ENCODE measurements at places on chromosomes 2 and 18. TPM values are rescaled to one million over a fixed set of nuclear protein-coding genes. Genes with fewer than 3 reads are reported as not detected.

DNA sequence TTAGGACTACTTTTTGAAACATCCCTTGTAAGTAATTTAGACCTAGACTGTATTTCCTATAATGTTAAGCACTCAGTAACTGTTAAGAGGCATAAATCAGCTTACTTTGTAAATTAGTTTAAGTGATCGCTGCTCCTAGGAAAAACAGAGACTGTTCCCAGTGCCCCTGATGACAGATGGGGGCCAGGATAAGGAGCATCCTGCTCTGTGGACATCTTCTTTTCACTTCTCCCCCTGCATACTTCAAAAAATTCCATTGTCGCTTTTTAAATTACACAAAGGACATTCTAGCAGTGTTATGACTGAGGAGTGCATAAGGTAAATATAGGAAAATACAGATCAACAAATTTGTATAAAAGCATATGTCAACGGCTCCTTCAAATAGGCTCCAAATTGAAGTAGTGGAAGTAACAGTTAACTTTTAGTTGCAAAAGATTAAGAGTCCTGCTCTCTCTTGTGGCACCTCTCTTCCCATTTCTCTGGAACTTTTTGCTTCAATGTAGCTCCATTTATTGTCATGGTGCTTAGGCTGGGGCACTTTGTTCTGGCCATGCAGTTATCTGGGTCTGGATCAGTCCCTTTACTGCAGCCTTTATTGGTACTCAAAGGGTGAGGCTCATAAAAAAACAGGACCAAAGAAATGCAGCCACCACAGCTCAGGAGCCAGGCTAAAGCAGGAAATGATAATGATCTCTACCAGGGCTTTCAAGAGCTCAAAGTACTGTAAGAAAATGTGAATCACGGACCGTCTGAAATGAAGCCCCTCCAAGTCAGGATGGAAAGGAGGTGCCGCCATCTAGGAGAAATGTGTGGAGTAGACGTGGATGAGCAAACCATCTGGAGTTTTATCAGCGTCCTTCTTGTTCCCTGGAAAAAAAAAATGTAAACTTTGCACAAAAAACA lies 162.1 kb upstream of the ZNF516 start:
- DNase-seq: peak; percentile 37

DNA sequence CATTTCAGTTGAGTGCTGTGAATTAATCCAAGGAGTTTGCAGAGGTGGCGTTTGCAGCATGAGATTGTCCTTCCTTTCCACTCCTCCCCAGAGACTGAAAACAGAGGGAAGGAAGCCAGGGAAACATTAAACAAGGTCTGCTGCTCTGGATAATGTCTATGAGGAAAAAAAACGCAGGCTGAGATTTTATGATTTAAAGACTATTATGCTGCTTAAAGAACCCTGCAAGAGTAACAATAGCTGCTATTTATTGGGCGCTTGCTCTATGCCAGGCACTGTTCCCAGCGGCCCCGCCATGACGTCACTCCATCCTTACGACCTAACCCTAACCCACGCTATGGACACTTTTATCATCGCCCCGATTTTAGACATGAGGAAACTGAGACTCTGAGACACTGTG lies 222.4 kb downstream of the BCL2 start:
- DNase-seq: no peak

- DNase-seq: peak; percentile 18
Observed at GRCh38 chr2:86368161-86368824, 30.9 kb upstream of the REEP1 start.

GRCh38 chr2:60518567-60518966 lies 34.9 kb downstream of the BCL11A start:
- DNase-seq: no peak

- DNase-seq: no peak
Observed at GRCh38 chr2:120287183-120288015, 34.7 kb downstream of the RALB start.

DNA sequence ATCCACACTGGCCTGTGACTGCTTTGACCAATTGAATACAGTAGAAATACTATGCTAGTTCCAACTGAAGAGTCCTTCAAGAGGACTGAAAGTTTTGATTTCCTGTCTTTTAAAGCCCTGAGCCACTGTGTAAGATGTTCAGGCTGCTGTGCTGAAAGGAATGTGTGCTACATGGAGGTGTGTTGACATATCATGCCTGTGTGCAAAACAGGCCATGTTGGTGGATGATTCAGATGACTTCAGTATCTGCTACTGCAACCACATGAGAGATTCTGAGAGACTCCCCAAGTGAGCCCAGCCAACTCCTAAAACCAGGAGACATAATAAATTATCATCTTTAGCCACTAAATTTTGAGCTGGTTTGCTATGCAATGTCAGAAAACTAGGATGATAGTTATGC lies 662.9 kb downstream of the ZEB2 start:
- DNase-seq: no peak

- no peak for DNase-seq
Observed at GRCh38 chr18:41526054-41526453, 429.0 kb upstream of the PIK3C3 start.

DNA sequence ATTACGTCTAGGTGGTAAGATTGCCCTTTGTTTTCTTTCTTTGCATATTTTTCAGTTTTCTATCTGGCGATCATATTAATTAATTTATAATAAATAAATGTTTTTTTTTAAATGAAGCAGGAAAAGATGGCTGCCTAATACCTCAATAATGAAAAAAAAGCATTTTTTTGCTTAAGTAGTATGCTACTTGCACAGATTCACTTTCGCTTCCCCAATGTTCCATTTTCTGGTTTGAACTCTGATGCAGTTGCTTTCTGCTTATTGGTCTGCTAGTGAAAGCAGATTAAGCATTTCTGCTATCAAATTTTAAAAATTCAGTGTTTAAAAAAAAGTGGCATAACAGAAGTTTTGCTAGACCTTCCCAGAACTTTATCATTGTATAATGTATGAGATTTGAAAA lies 11.9 kb upstream of the TMEM182 start:
- DNase-seq: no peak

- DNase-seq: no peak
Observed at GRCh38 chr18:48933578-48934414, 17.0 kb downstream of the SMAD7 start.

DNA sequence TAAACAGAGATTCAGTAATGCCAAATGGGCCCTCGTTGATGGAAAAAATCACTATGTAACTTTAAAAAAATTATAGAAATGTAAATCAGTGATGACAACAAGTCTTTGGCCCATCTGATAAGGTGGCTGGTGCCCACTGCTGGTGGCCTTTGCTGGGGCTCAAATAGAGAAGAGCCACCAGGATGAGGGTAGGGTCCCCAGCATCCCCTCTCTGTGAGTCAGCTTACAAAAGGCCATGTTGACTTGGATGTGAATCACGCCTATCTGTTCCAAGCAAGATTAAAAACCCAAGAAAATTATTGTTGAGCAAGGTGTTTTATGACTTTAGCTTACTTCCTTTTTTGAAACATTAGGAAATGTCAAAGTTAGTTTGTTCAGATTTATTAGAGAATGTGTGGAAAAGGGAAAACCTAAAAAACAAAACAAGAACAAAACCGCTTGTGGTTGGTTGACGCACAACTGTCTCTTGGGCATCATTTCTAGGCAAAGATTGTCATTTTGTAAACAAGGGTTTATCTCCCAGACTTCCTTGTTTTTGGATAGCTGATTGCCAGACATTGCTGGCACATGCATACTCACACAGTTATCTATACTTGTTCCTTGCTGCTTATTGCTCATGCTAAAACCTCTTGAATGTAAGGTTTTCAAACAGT lies 53.7 kb upstream of the ZNF396 start:
- no peak for DNase-seq

DNA sequence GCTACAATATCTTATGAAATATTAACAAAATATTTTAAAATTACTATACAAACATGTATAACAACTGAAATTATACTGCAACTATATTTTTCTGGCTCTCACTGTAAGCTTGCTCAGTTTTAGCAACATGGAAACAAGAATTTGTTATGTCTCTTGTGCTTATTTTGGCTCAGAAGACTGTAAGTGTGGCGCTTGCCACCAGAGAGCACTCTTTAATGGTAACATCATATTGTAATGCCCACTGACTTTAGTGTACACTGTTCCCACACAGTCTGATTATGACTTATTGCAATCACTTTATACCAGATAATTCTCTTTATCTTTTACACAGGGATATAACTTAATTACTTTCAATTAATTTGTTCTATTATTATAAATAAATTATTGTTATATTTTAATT lies 1500.6 kb upstream of the TMEFF2 start:
- no peak for DNase-seq

DNA sequence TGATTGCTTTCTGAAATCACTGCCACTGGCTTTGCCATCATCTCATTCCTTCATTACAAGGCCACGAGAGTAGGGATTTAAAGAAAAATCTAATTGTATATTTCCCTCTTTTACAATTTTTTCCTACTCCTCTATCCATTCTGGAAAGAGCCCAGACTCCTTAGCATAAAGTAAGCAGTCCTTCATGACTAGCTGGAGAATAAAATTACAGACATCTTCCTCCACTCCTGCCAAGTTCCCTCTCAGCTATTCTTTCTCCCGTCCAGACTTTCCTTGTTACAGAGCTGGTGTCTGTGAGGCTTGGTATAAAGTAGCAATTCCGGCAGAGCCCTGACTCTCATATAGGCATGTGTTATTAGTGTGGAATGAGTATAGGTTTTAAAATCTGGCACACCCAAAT lies 806.8 kb downstream of the PLCL1 start:
- peak; percentile 64 for DNase-seq

GRCh38 chr2:217412277-217412676 lies 552.4 kb upstream of the TNP1 start:
- DNase-seq: no peak

GRCh38 chr2:232142049-232142448 lies 180.5 kb downstream of the DIS3L2 start:
- peak; percentile 27 for DNase-seq

- no peak for DNase-seq
Observed at GRCh38 chr2:74488643-74489481, 6.0 kb downstream of the TTC31 start.

- no peak for DNase-seq
Observed at GRCh38 chr2:71675296-71675695, 221.9 kb downstream of the DYSF start.

- DNase-seq: no peak
Observed at GRCh38 chr2:122451040-122451439, 695.6 kb downstream of the TSN start.

DNA sequence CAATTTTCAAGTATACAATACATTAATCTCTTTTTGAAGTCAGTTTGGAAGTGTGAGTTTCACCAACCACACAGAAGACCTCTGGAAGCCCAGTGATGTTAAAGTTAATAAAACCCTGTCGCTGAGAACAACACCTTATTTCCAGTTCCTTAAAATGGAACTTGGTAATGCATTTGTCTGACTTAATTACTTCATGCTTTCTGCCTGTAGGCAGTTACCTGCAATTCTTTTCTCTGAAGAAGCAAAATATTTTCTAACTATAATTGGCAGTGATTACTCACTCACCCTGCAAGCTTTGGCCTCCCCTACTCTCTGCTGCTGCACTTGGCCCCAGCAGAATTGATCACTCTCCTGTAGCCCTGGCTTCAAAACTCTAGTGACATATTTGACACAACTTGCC lies 81.5 kb downstream of the TXNL1 start:
- DNase-seq: no peak

GRCh38 chr2:10467401-10467800 lies 19.3 kb upstream of the ODC1 start:
- DNase-seq: no peak

DNA sequence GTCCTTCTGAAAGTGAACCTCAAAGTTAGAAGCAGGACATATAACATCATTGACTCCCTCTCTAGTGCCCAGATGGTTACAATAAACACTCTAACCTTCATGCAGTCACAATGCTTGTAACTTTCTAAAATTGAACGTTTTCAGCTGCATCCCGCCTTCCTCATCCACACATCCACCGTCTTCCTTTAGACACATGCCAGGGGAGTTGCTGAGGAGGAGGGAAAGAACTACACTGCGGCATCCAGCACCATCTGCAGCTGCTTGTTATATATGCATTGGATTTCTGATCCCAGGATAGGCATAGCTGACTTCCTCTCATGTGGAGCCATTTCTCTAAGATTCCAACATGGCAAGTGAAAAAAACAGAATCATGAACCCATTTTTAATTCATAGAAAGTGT lies 96.8 kb downstream of the FBXO15 start:
- no peak for DNase-seq

DNA sequence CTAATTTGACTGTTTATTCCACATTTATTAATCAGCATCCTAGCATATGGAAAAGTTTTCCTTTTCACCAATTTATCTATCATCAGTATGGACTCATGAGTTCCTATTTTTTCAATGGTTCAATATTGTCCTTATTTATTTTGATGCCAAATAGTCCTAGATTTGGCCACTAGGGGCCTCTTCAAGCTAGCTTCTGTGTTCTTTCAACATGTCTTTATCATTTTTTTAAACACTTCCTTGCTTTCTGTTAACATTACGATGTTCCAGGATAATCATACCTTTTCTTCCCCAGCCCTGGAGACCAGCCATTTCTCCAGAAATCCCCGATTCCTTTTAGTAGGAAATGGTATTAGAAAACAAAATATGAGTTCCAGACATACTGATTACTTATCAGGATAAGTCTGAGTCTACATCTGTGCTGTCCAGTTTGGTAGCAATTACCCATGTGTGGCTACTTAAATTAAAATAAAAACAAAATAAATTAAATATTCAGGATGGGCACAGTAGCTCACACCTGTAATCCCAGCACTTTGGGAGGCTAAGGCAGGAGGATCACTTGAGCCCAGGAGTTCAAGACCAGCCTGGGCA lies 70.6 kb downstream of the RPE start:
- DNase-seq: peak; percentile 11

GRCh38 chr2:189424961-189425360 lies 16.3 kb upstream of the WDR75 start:
- DNase-seq: no peak

GRCh38 chr2:181354626-181355025 lies 102.6 kb upstream of the ITGA4 start:
- no peak for DNase-seq

DNA sequence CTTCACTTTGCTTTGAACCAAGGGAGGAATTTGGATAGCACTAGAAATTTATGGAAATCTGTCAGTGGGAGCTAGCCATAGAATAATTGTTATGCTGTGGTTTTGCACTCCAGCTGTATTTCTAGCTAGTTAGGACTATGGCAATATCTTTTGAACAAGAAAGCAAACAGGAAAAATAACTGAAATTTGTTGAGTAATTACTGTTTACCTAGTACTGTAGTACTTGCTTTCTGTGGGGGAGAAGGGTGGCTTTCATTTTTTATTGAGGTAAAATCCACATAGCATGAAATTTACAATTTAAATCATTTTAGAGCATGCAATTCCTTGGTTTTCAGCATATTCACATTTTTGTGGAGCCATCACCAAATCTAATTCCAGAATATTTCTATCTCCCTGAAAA lies 28.4 kb downstream of the MBD5 start:
- DNase-seq: no peak

GRCh38 chr2:125160947-125161346 lies 1135.9 kb downstream of the CNTNAP5 start:
- DNase-seq: no peak

KIAA2012 gene
- polyA plus RNA-seq: 0.19 TPM

ANTXR1 gene
- 108 TPM for polyA plus RNA-seq

TGFA gene
- polyA plus RNA-seq: 0.57 TPM

MYCN gene
- polyA plus RNA-seq: 6.3 TPM

CTIF gene
- 47.1 TPM for polyA plus RNA-seq

BOLL gene
- 3.0 TPM for polyA plus RNA-seq

TCF7L1 gene
- 36.3 TPM for polyA plus RNA-seq

FSHR gene
- 0.81 TPM for polyA plus RNA-seq

VAMP8 gene
- 12.5 TPM for polyA plus RNA-seq

SERPINB11 gene
- polyA plus RNA-seq: not detected

MROH2A gene
- not detected for polyA plus RNA-seq

SERPINB10 gene
- 0.15 TPM for polyA plus RNA-seq

ALPP gene
- polyA plus RNA-seq: not detected

CDKL4 gene
- 0.32 TPM for polyA plus RNA-seq
